Activated T-cell treated with anti-CD3 and anti-CD28 coated beads, Interleukin-2, amount 50 U/mL, for 72 hours (primary cell): ENCODE measurements at places on chromosomes 11 and 22.

- H3K27ac ChIP-seq, result no peak overlapping the region
- no peaks in the 10 kb centered on the region for H3K4me1 ChIP-seq
- DNase-seq, result no peak
These were observed 228.9 kb downstream of the GUCY1A2 start for GRCh38 chr11:106789406-106789805.

GRCh38 chr11:79046366-79046765, 394.5 kb downstream of the TENM4 start:
- DNase-seq, result no peak
- H3K36me3 ChIP-seq, result no peaks in the 10 kb centered on the region
- H3K27ac ChIP-seq, result no peak overlapping the region
- H3K4me1 ChIP-seq, result no peaks in the 10 kb centered on the region
- peaks cover 14% of the 10 kb centered on the region for H3K27me3 ChIP-seq

- no peak for DNase-seq
- H3K36me3 ChIP-seq, result no peaks in the 10 kb centered on the region
- no peaks in the 10 kb centered on the region for H3K27me3 ChIP-seq
- H3K27ac ChIP-seq, result no peak overlapping the region
These were observed 258.4 kb upstream of the TENM4 start for GRCh38 chr11:79699246-79699645.

GRCh38 chr11:129408865-129409444, 33.3 kb downstream of the BARX2 start:
- no peak for DNase-seq
- no peak overlapping the region for H3K27ac ChIP-seq
- H3K4me3 ChIP-seq, result no peak overlapping the region
- H3K27me3 ChIP-seq, result peaks cover 26% of the 10 kb centered on the region
- H3K36me3 ChIP-seq, result no peaks in the 10 kb centered on the region

DNA sequence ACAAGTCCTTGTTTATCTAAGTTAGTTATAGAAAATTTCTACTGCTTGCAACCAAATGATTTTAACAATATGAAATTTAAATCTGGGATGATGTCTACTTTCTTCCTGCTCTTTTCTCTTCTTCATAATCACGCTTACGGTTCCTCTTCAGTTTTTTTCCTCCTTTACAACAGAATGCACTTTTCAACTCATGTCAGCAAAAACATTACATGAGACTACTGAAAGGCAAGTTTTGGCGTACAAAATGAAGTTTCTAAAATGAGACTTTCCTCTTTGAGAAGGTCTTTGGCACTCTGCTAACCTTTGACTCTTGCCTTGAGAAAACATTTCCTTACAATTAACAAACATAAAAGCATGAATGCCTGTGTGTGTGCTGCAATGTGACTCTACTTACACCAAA, 23.3 kb downstream of the TMEM123 start:
- peaks cover 83% of the 10 kb centered on the region for H3K4me1 ChIP-seq
- peaks cover 51% of the 10 kb centered on the region for H3K36me3 ChIP-seq
- H3K27ac ChIP-seq, result peak overlapping the region; percentile 89
- H3K4me3 ChIP-seq, result peak overlapping the region; percentile 60

GRCh38 chr11:128692753-128693415, 988 bp upstream of the FLI1 start:
- H3K4me3 ChIP-seq, result peak overlapping the region; percentile 92
- DNase-seq, result peak; percentile 50
- H3K27me3 ChIP-seq, result peaks cover 20% of the 10 kb centered on the region
- peak overlapping the region; percentile 97 for H3K27ac ChIP-seq

DNA sequence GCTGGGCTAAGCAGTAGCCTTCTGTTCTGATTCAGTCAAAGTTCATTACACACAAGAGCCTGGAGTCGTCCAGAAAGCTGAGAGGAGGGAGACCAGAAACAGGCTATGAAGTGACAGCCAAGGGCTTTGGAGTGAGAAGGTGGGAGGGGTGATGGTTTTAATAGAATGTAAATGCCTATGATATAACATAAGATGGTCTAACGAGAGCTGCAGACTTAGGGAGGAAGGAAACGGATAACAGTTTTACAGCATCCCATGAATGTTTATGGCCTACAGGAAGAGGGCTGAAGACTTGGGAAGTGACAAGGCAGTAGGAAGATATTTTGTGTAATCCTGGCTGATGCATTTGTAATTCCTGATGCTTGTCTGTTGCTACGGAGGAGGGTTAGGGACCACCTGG, 62.0 kb downstream of the DHCR7 start:
- no peak overlapping the region for H3K4me3 ChIP-seq
- no peak overlapping the region for H3K27ac ChIP-seq
- DNase-seq, result no peak
- no peaks in the 10 kb centered on the region for H3K4me1 ChIP-seq

DNA sequence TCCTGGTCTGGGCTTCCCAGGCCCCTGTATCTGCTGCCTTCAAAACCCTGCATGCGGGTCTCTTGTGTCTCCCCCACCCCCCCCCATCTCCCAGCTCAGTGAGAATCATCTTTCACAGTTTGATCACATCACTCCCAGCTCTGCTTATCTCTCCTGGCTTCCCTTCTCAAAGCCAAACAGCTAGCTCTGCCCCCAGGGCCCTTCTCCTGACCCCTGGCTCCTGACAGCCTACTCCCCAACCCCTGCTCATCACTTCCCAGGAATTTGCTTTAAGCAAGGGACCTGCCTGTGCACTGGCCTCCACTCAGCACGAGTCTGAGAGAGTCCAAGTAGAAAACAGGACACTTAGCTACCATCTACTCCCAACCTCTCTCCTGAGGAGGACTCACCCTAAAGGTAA, 342.7 kb downstream of the TENM4 start:
- H3K27ac ChIP-seq, result no peak overlapping the region
- no peaks in the 10 kb centered on the region for H3K27me3 ChIP-seq
- H3K4me1 ChIP-seq, result no peaks in the 10 kb centered on the region
- no peak overlapping the region for H3K4me3 ChIP-seq
- H3K36me3 ChIP-seq, result no peaks in the 10 kb centered on the region

DNA sequence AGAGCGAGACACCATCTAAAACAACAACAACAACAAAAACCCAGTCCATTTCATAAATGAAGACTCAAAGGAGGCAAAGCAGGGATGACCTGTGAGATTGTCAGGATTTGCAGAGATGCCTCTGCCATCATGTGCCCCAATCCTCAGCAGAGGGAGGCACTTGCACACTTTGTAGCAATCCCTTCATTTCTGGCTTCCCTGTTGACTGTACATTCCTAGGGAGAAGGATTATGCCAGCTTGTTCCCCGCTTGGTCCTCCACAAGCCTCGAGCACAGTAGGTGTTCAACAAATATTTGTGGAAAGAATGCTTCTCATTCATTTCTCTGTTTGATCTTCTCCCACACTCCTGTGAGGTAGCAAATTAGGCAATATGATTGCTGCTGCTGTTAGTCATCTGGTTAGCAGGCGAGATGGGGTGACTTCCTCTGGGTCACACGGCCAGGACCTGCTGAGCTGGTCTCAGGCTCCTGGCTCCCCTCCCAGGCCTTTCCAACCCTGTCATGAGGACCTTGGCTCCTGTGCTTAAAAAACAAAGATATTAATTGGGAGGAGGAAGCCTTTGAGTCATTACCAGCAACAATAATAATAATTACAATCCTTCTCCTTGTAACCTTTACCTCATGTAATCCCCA, 34.1 kb downstream of the LIF start:
- DNase-seq, result no peak
- H3K4me1 ChIP-seq, result peaks cover 38% of the 10 kb centered on the region
- no peaks in the 10 kb centered on the region for H3K27me3 ChIP-seq

GRCh38 chr11:46380340-46381047, 975 bp upstream of the MDK start:
- H3K4me3 ChIP-seq, result peak overlapping the region; percentile 85
- H3K4me1 ChIP-seq, result peaks cover 6% of the 10 kb centered on the region
- H3K36me3 ChIP-seq, result peaks cover 3% of the 10 kb centered on the region
- H3K27ac ChIP-seq, result peak overlapping the region; percentile 49
- H3K27me3 ChIP-seq, result peaks cover 21% of the 10 kb centered on the region

GRCh38 chr11:113778111-113778910, 1.3 kb upstream of the CLDN25 start:
- H3K27me3 ChIP-seq, result peaks cover 16% of the 10 kb centered on the region
- peaks cover 8% of the 10 kb centered on the region for H3K4me1 ChIP-seq
- no peak for DNase-seq
- no peak overlapping the region for H3K4me3 ChIP-seq
- no peak overlapping the region for H3K27ac ChIP-seq

DNA sequence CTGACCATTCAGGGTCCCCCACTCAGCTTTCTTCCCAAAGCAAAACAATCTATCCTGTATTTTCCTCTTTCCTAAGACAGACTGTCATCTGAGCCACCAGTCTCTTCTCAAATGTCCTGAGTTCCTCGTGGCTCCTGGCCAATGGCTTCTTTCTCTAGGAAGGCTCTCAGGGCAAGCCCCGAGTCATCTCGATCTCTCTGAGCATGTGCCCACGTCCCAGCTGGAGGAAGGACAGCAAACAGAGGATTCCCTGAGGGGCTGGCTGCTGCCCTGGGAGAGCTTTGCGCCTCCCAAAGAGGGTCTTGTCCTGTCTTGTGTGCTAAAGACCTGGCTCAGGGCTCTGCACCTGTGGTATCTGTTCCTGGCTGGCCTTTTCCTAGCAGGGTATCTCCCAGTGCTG, 8.3 kb downstream of the SLC37A2 start:
- H3K27me3 ChIP-seq, result peaks cover 13% of the 10 kb centered on the region
- H3K36me3 ChIP-seq, result no peaks in the 10 kb centered on the region
- peaks cover 20% of the 10 kb centered on the region for H3K4me1 ChIP-seq
- H3K27ac ChIP-seq, result no peak overlapping the region
- no peak overlapping the region for H3K4me3 ChIP-seq

GRCh38 chr11:57460022-57460757, at the start of gene RTN4RL2:
TSS of gene RTN4RL2 (plus strand) at chr11:57460528. CDS start at chr11:57460866, 338 bp downstream.
- H3K4me1 ChIP-seq, result peaks cover 30% of the 10 kb centered on the region
- peaks cover 49% of the 10 kb centered on the region for H3K27me3 ChIP-seq
- peaks cover 4% of the 10 kb centered on the region for H3K36me3 ChIP-seq
- peak; percentile 71 for DNase-seq
- peak within 1 kb of the TSS; percentile 99 for H3K4me3 ChIP-seq

GRCh38 chr11:130692220-130692619, 224.1 kb downstream of the SNX19 start:
- DNase-seq, result no peak
- no peak overlapping the region for H3K4me3 ChIP-seq
- H3K4me1 ChIP-seq, result no peaks in the 10 kb centered on the region
- H3K27me3 ChIP-seq, result peaks cover 12% of the 10 kb centered on the region
- no peak overlapping the region for H3K27ac ChIP-seq

DNA sequence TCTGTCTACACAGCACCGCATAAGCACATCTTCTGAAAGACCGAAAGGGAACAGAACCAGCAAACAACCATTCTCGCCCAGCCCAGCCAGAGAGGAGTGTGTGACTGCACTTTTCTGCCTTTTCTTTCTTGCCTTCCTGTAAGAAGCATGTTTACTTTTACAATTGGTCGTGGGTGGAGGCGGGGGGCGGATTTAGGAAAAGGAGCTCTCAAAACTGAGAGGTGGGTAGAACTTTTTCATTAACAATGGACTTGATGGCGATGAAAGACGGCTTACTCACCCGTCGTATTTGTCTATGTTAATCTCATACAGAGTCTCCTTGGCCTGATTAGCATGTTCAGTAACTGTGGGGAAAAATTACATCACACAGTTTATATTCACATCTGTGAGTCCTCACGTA, 27.2 kb downstream of the CERK start:
- peak overlapping the region; percentile 6 for H3K27ac ChIP-seq
- no peaks in the 10 kb centered on the region for H3K27me3 ChIP-seq
- no peak for DNase-seq
- H3K36me3 ChIP-seq, result peaks cover 14% of the 10 kb centered on the region
- H3K4me1 ChIP-seq, result peaks cover 10% of the 10 kb centered on the region

- H3K4me3 ChIP-seq, result no peak overlapping the region
- DNase-seq, result no peak
- peaks cover 9% of the 10 kb centered on the region for H3K27me3 ChIP-seq
- H3K27ac ChIP-seq, result no peak overlapping the region
These were observed 214.6 kb downstream of the DSCAML1 start for GRCh38 chr11:117582433-117582832.

- DNase-seq, result no peak
- no peaks in the 10 kb centered on the region for H3K36me3 ChIP-seq
- H3K4me3 ChIP-seq, result no peak overlapping the region
- no peak overlapping the region for H3K27ac ChIP-seq
These were observed 911.5 kb upstream of the RAG2 start for GRCh38 chr11:37509506-37509905.

GRCh38 chr22:38631724-38632123, 24.5 kb downstream of the FAM227A start:
- DNase-seq, result no peak
- peaks cover 15% of the 10 kb centered on the region for H3K4me1 ChIP-seq
- peak overlapping the region; percentile 23 for H3K4me3 ChIP-seq
- H3K27me3 ChIP-seq, result peaks cover 5% of the 10 kb centered on the region

DNA sequence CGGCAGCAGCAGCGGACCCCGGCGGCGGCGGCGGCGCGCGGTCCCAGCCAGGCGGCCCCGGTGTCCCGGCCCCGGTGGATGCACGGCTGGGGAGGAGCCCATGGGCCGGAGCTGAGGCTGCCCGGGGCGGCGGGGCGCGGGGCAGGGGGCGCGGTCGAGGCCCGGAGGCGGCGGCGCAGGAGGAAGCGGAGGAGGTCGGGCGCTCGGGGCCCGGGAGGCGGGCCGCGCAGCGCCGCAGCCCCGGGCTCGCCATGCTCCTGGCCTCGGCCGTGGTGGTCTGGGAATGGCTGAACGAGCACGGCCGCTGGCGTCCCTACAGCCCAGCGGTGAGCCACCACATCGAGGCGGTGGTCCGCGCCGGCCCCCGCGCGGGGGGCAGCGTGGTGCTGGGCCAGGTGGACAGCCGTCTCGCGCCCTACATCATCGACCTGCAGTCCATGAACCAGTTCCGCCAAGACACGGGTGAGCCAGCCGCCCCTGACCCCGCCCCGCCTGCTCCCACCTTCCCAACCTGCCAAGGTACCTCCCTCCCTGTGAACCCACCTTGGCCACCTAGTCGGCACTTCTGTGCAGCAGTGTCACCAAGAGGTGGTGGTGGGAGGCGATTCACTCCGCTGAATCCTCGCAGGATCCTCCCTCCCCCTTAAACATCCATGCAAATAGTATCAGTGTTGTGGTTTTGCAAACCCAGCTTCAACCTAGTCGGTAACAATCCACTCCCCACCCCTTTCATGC, 580 bp downstream of the DTX4 start:
- peaks cover 26% of the 10 kb centered on the region for H3K4me1 ChIP-seq
- peaks cover 23% of the 10 kb centered on the region for H3K27me3 ChIP-seq
- H3K36me3 ChIP-seq, result no peaks in the 10 kb centered on the region

GRCh38 chr22:19667872-19668740, 46.2 kb upstream of the SEPTIN5 start:
- H3K36me3 ChIP-seq, result no peaks in the 10 kb centered on the region
- peaks cover 4% of the 10 kb centered on the region for H3K4me1 ChIP-seq
- no peaks in the 10 kb centered on the region for H3K27me3 ChIP-seq
- no peak overlapping the region for H3K4me3 ChIP-seq
- DNase-seq, result no peak
- H3K27ac ChIP-seq, result no peak overlapping the region
